Mesangial cell (primary cell): ENCODE measurements at places on chromosomes 3 and 15. TPM values are rescaled to one million over a fixed set of nuclear protein-coding genes. Genes with fewer than 3 reads are reported as not detected.

Gene DISP2
- total RNA-seq, result 0.33 and 0.38 TPM in 2 replicates

Gene PP2D1
- not detected in 2 replicates for total RNA-seq

Gene TMEM40
- total RNA-seq, result not detected in 2 replicates

Gene DOCK3
- total RNA-seq, result 0.13 and 0.16 TPM in 2 replicates

Gene PDE12
- total RNA-seq, result 17.1 and 21.0 TPM in 2 replicates

Gene CYP1A2
- not detected in 2 replicates for total RNA-seq

Gene C3orf52
- total RNA-seq, result 13.1 and 15.0 TPM in 2 replicates

Gene CRABP1
- total RNA-seq, result not detected in 2 replicates

Gene CX3CR1
- under 0.01 TPM in 1 of 2 replicates, not detected in the other for total RNA-seq

Gene STARD9
- 3.4 and 6.8 TPM in 2 replicates for total RNA-seq

Gene GUCA1C
- 1.3 TPM in 1 of 2 replicates, not detected in the other for total RNA-seq

Gene GPR15
- total RNA-seq, result not detected in 2 replicates

Gene GAP43
- total RNA-seq, result 0.13 and 0.16 TPM in 2 replicates
